ENCODE measurements at places on chromosomes 12 and 14. TPM values are rescaled to one million over a fixed set of nuclear protein-coding genes. Genes with fewer than 3 reads are reported as not detected.

GRCh38 chr12:627285-627684, 36.0 kb downstream of the NINJ2 start:
- no peaks in the 10 kb centered on the region for H3K36me3 ChIP-seq
- no peaks in the 10 kb centered on the region for H3K27me3 ChIP-seq
- no peak overlapping the region for H3K27ac ChIP-seq
- peaks cover 8% of the 10 kb centered on the region for H3K4me1 ChIP-seq
- DNase-seq = no peak

GRCh38 chr12:6615802-6616201, 8.6 kb upstream of the CHD4 start:
- no peak for DNase-seq
- peaks cover 11% of the 10 kb centered on the region for H3K27me3 ChIP-seq
- peaks cover 30% of the 10 kb centered on the region for H3K4me1 ChIP-seq
- no peak overlapping the region for H3K4me3 ChIP-seq

DNA sequence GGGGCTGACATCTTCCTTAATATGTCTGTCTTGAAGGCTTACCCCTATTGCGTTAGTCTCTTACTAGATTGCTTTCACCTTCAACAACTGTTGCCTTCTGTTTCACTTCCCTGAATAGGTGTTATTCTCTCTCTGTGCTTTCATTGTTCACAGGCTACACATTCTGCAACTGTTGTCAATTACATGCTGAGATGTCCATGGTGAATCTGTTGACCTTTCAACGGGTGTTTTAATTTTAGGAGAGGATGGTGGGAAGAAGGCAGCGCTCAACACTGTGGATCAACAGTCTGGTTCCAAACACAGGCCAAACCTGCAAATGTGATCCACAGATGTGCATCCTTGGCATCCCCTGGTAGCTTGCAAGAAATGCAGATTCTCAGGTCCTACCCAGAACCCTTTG, 101.9 kb downstream of the DACT1 start:
- H3K36me3 ChIP-seq = no peaks in the 10 kb centered on the region
- peaks cover 15% of the 10 kb centered on the region for H3K4me1 ChIP-seq
- no peak overlapping the region for H3K27ac ChIP-seq
- DNase-seq = no peak

GRCh38 chr14:101520621-101521472, 40.4 kb upstream of the DIO3 start:
- H3K36me3 ChIP-seq = no peaks in the 10 kb centered on the region
- DNase-seq = no peak
- H3K4me1 ChIP-seq = no peaks in the 10 kb centered on the region
- no peak overlapping the region for H3K27ac ChIP-seq

GRCh38 chr12:17489452-17489851, 600.5 kb downstream of the RERGL start:
- H3K27me3 ChIP-seq = no peaks in the 10 kb centered on the region
- no peaks in the 10 kb centered on the region for H3K36me3 ChIP-seq
- no peaks in the 10 kb centered on the region for H3K4me1 ChIP-seq
- H3K4me3 ChIP-seq = no peak overlapping the region
- DNase-seq = no peak

- no peaks in the 10 kb centered on the region for H3K36me3 ChIP-seq
- H3K27ac ChIP-seq = no peak overlapping the region
- peaks cover 43% of the 10 kb centered on the region for H3K27me3 ChIP-seq
- DNase-seq = peak; percentile 29
- H3K4me1 ChIP-seq = no peaks in the 10 kb centered on the region
Measured at GRCh38 chr14:69475194-69475818, 9.2 kb upstream of the PLEKHD1 start.

DNA sequence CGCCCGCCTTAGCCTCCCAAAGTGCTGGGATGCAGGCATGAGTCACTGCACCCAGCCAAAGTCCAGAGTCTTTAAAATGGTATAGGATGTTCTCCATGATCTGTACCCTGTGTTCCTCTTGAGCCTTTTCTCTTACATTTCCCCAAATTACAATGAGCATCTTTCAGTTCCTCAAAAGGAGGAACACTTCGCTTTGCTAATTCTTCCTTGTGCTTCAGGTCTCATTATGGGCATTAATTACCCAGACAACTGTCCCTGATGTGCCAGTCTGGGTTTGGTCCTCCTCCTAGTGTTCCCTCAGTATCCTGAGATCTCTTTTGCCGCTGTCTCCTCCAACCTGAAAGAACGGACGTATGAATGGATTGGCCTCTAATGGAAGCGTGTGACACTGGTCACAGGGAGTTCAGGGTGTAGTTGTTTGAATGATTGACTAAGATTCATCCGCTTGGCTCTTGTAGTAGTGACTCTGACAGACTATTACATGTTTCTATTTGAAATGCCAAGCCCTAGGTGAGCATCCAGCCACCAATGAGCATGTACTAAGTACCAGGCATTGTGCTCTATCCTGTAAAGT, 8.2 kb downstream of the PRKCH start:
- peak overlapping the region; percentile 61 for H3K27ac ChIP-seq
- DNase-seq = no peak
- no peaks in the 10 kb centered on the region for H3K27me3 ChIP-seq
- H3K36me3 ChIP-seq = no peaks in the 10 kb centered on the region
- peaks cover 36% of the 10 kb centered on the region for H3K4me1 ChIP-seq

- no peak overlapping the region for H3K27ac ChIP-seq
- no peak overlapping the region for H3K4me3 ChIP-seq
- no peak for DNase-seq
- peaks cover 5% of the 10 kb centered on the region for H3K27me3 ChIP-seq
- H3K36me3 ChIP-seq = no peaks in the 10 kb centered on the region
Measured at GRCh38 chr14:63737582-63738006, 9.7 kb upstream of the SGPP1 start.

- H3K4me3 ChIP-seq = no peak overlapping the region
- H3K4me1 ChIP-seq = no peaks in the 10 kb centered on the region
- H3K36me3 ChIP-seq = no peaks in the 10 kb centered on the region
- DNase-seq = no peak
Measured at GRCh38 chr14:80491131-80491530, 279.8 kb upstream of the DIO2 start.

- no peaks in the 10 kb centered on the region for H3K36me3 ChIP-seq
- H3K4me1 ChIP-seq = no peaks in the 10 kb centered on the region
- no peak overlapping the region for H3K27ac ChIP-seq
- DNase-seq = no peak
- H3K27me3 ChIP-seq = no peaks in the 10 kb centered on the region
Measured at GRCh38 chr12:56374726-56375597, 12.3 kb upstream of the APOF start.

- no peaks in the 10 kb centered on the region for H3K36me3 ChIP-seq
- no peaks in the 10 kb centered on the region for H3K27me3 ChIP-seq
- DNase-seq = no peak
- no peak overlapping the region for H3K4me3 ChIP-seq
- H3K4me1 ChIP-seq = peaks cover 17% of the 10 kb centered on the region
Measured at GRCh38 chr12:32503730-32504129, 104.4 kb downstream of the FGD4 start.

DNA sequence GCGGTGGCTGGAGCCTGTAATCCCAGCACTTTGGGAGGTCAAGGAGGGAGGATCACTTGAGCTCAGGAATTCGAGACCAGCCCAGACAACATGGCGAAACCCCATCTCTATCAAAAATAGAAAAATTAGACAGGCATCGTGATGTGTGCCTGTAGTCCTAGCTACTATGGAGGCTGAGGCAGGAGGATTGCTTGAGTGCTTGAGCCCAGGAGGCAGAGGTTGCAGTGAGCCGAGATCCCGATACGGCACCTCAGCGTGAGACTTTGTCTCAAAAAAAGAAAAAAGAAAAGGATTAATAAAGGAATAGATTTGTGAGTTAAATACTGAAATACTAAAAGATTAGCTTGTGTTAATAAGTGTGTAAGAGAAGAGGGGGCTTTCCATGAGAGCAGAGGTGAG, 29.4 kb downstream of the RPGRIP1 start:
- no peak for DNase-seq
- no peaks in the 10 kb centered on the region for H3K27me3 ChIP-seq
- no peak overlapping the region for H3K4me3 ChIP-seq

- peak; percentile 63 for DNase-seq
- no peak overlapping the region for H3K4me3 ChIP-seq
- no peaks in the 10 kb centered on the region for H3K36me3 ChIP-seq
- no peaks in the 10 kb centered on the region for H3K4me1 ChIP-seq
- H3K27ac ChIP-seq = no peak overlapping the region
Measured at GRCh38 chr12:87820524-87821202, 208.5 kb downstream of the C12orf50 start.

GRCh38 chr12:104627231-104627989, 170.7 kb downstream of the CHST11 start:
- no peaks in the 10 kb centered on the region for H3K27me3 ChIP-seq
- H3K4me1 ChIP-seq = peaks cover 12% of the 10 kb centered on the region
- no peak for DNase-seq
- H3K36me3 ChIP-seq = no peaks in the 10 kb centered on the region
- H3K27ac ChIP-seq = no peak overlapping the region

GRCh38 chr14:55802986-55803872, 223.2 kb downstream of the KTN1 start:
- H3K4me1 ChIP-seq = peaks cover 16% of the 10 kb centered on the region
- H3K27ac ChIP-seq = no peak overlapping the region
- no peak overlapping the region for H3K4me3 ChIP-seq
- no peaks in the 10 kb centered on the region for H3K36me3 ChIP-seq
- no peaks in the 10 kb centered on the region for H3K27me3 ChIP-seq

DNA sequence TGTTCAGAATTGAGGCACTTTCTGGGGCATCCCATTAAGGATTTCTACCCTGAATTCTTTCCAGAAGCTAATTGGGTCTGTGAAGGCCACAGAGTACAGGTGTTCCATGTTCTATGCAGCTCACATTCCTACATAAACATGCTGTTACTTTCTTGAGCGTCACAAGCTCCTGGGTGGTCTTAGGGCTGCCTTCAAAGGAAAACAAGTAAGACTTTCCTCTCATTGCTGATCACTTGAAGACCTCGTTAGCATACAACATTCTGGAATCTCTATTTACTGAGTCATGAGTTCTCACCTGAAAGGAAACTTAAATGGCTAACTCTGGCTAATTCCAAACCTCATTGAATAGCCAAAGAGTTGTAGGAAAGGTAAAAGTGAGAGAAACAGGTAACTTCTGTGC, 63.0 kb upstream of the HMGA2 start:
- peaks cover 4% of the 10 kb centered on the region for H3K4me1 ChIP-seq
- H3K27ac ChIP-seq = no peak overlapping the region
- no peaks in the 10 kb centered on the region for H3K27me3 ChIP-seq
- no peak for DNase-seq
- H3K4me3 ChIP-seq = no peak overlapping the region

DNA sequence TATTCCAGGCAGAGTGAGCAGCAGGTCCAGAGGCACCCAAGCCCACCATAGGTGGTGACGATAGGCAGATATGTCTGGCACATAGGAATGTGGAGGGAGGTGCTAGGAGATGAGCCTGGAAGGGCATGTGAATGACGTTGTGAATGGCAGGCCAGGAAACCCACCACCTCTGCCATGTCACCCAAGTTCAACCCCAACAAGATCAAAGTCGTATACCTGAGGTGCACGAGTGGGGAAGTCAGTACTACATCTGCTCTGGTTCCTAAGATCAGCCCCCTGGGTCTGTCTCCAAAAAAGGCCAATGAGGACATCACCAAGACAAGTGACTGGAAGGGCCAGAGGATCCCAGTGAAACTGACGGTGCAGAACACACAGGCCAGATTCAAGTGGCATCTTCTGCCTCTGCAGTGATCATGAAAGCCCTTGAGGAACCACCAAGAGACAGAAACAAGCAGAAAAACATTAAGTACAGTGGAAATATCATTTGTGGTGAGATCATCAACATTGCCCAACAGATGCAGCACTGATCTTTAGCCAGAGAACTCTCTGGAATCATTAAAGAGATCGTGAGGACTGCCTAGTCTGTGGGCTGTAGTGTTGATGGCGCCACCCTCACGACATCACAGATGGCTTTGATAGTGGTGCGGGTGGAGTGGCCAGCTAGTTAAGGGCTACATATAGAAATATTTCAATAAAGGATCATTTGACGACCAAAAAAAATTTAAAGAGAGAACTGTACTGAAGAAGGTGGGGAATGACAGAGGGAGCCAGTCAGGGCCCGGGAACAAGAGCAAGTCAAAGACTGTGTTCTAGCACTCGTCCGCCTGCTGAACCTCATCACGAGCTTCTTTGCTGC, 99.7 kb downstream of the ZFP36L1 start:
- no peak overlapping the region for H3K4me3 ChIP-seq
- H3K27ac ChIP-seq = no peak overlapping the region
- H3K27me3 ChIP-seq = no peaks in the 10 kb centered on the region
- peaks cover 16% of the 10 kb centered on the region for H3K4me1 ChIP-seq
- no peaks in the 10 kb centered on the region for H3K36me3 ChIP-seq

DNA sequence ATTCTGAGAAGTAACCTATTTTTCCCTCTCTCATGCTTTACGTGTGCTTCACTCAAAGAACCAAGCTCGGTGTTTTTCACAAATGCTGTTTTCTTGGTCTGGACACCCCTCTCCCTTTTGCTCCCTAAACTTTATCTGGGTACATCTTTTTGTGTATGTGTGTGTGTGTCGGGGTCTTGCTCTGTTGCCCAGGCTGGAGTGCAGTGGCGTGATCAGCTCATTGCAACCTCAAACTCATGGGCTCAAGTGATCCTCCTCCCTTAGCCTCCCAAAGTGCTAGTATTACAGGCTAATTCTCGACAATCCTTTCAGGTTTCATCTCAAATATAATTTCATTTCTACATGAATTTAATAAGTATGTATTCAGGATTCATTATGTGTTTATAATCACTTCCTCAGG, 83.2 kb downstream of the PEBP1 start:
- DNase-seq = no peak
- no peaks in the 10 kb centered on the region for H3K27me3 ChIP-seq
- H3K27ac ChIP-seq = no peak overlapping the region
- no peak overlapping the region for H3K4me3 ChIP-seq
- no peaks in the 10 kb centered on the region for H3K36me3 ChIP-seq
- no peaks in the 10 kb centered on the region for H3K4me1 ChIP-seq

DNA sequence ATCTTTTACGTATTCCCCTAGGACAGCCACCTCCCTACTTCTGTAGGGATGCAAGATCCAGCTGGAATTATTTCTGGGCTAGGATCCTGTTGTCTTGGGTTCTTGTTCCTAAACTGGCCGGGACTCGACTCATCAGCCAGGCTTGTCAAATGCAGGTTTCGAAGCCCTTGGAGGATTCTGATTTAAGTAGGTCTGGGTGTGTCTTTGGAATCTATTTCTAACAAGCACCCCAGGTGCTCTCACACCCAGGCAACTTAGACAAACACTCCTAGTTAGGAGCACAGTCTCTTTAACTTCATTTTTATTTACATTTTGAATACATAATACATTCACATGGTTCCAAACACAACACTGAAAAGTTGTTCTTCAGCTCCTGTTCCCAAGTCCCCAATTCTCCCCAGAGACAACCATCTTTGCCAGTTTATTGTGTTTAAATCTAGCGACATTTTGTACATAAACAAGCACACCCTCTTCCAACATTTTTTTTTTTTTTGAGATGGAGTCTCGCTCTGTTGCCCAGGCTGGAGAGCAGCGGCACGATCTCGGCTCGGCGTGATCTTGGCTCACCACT, 20.9 kb downstream of the MORN3 start:
- no peaks in the 10 kb centered on the region for H3K36me3 ChIP-seq
- no peaks in the 10 kb centered on the region for H3K4me1 ChIP-seq
- DNase-seq = no peak
- no peak overlapping the region for H3K4me3 ChIP-seq

Gene POTEG
- not detected for total RNA-seq

Gene CISTR
- total RNA-seq = not detected

Gene ANKRD33
- total RNA-seq = 0.30 TPM

Gene CPSF6
- total RNA-seq = 51.5 TPM

Gene CCDC198
- total RNA-seq = not detected

Gene GTF2H3
- total RNA-seq = 12.7 TPM

Gene KRT8
- 480 TPM for total RNA-seq

Gene ZNF384
- 39.4 TPM for total RNA-seq

Gene BMAL2
- 0.98 TPM for total RNA-seq

Gene BIN2
- not detected for total RNA-seq

Gene LTBR
- 2.2 TPM for total RNA-seq

Gene DIO3
- 0.18 TPM for total RNA-seq

Gene ACOT6
- 0.45 TPM for total RNA-seq

Gene SLC25A21
- total RNA-seq = 0.63 TPM

All from cardiac muscle cell (in vitro differentiated cells and primary cell).